Dermis microvascular lymphatic vessel endothelial cell (primary cell): ENCODE measurements at places on chromosomes 2 and 18.

- no peak for DNase-seq
Measured at GRCh38 chr2:174667250-174667860, 69.8 kb upstream of the WIPF1 start.

DNA sequence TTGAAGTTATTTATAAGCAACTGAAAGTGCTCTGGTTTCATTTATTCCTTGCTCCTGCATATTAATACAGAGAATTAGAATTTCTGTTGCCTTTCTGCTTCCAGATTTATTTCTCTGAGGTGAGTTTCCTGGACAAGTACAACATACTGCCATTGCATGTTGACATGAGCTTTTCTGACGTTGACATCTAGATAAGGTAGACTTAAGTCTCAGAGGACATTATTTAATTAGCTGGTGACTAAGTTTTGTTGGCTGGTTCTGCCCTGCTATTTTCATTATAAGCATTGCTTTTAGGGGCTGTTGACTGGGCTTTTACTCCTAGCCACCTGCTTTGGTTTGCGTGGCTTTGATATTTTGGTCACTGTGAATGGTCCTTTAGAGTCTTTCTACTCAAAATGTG lies 282.9 kb upstream of the SPRED2 start:
- no peak for DNase-seq

DNA sequence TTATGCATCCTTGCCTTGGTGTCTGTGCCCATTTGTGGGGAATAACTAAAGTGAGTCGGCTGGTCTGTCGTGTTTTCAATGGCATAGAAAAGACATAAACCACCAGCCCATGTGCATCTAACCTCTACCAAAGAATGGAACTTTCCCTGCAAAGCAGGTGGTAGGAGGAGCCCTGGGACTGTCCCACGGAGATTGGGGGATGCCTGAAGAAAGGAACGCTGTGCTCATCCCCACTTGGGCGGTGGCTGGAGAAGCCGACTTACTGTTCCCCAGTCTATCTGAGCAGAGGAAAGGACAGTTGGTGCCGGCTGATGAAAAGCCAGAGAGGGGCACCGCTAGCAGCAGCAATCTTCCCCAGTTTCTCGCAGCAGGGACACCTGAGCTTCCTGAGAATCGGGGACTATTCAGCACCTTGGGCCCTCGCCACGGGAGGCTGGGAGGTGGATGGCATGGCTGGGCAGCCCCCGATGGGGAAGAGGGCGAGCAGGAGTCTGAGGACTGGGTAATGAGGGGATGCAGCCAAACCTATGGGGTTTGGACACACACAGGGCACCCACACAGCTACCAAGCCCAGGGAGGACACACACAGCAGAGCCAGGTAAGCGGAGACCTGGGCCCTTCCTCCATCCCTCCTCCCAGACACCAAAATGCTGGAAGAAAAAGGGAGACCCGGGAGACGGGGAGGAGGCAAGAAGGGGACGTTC lies 53.7 kb upstream of the AGAP1 start:
- no peak for DNase-seq

DNA sequence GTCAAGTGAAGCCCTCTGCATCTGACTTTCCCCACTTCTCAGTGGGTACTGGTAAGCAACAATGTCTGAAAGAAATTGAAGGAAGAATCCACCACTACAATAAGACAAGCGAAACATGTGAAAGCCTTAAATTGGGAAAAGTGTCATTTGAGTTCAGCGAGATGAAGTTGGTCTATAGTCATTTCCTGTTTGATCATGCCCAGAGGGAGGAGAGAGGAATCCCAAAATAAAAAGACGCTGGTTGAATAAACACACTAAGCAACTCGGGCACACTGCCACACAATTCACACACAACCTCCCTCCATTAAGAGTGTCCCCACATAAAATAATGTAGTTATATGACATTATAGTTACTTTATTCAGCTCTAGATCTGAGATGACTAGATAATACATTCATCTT lies 166.1 kb downstream of the CBLN2 start:
- DNase-seq = no peak

DNA sequence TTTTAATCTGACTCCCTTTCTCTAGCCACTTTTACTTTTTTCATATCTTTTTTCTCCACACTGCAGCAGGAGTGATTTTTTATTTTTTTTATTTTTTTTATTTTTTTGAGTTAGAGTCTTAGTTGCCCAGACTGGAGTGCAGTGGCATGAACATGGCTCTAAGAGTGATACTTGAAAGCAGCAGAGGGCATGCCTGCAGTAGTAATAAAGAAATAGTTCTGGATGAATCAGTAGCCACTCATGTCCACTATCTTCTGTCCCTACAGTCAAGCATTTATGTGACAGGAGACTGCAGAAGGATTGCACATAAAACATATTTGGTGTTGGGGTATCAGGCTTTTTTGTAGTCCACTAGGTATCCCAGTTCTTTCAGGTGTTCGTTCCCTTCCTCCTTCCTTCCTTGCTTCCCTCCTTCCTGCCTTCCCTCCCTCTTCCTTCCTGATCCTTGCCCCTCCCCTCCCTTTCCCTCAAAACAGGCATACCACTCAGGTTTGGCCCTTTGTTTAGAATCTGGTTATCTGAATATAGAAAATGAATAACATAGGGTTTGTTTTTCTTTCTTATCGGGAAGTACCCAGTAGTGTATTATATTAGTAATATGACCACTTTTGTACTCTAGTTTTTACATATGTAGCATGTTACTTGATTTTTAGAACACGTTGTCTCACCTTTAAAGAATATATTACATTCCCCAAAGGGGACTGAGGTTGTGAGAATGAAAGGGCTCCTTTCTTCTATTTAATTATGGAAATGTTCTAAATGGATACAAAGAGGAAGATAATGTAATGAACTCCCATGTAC lies 23.5 kb downstream of the MIB1 start:
- DNase-seq = no peak

DNA sequence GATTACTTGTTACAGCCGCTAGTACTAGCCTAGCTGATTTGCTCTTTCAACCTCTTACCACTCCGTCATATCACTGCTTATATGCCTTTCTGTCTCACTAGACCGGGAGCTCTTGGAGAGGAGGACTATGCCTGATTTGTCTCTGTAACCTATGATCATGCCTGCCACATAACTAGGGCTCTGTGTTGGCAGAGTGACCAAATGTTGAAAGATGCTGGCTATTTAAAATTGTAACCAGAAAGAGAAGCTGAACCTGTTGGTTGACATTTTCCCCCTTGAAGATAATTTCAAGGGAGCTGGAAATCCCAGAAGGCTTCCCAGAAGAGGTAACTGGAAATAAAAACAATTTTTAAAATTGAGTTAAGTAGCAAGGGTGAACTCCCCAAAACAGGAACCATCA lies 124.1 kb upstream of the MYCN start:
- no peak for DNase-seq

- DNase-seq = peak; percentile 13
Measured at GRCh38 chr2:232887171-232887850, 17.2 kb downstream of the SNORC start.

GRCh38 chr2:225998653-225999052 lies 599.1 kb downstream of the NYAP2 start:
- DNase-seq = no peak

DNA sequence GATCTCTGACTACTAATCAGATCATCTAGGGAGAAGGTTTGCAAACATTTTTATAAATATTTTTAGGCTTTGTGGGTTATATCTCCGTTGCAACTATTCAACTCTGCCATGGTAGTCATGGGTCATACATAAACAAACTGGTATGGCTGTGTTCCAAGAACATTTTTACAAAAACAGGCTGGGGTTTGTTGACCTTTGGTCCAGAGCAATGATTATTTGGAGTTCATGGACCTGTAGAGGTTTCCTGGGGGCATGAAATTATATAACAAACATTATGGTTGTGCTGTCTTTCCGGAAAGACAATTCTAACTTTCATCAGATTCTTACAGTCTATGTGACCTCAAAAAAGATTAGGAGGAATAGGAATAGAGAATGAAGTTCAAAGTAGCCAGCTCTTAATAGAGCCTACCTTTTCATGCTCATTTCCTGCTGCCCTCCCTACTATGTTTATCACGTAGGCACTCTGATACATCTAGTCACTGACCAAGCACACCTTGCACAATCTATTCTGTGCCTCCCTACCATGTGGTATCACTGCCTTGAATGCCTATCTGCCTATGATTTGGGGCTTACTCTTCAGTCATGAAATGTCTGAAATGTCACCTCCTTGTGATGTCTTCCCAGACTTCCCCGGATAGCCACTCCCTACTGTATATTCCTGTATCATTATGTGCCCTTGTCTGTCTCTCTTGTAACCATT lies 102.4 kb upstream of the SCN1A start:
- DNase-seq = peak; percentile 57

GRCh38 chr2:159912580-159912979 lies 114.6 kb upstream of the CD302 start:
- no peak for DNase-seq

GRCh38 chr2:100423631-100424030 lies 6.2 kb upstream of the CHST10 start:
- DNase-seq = no peak

GRCh38 chr2:242054881-242055801 lies 185.6 kb downstream of the RTP5 start:
- DNase-seq = no peak

DNA sequence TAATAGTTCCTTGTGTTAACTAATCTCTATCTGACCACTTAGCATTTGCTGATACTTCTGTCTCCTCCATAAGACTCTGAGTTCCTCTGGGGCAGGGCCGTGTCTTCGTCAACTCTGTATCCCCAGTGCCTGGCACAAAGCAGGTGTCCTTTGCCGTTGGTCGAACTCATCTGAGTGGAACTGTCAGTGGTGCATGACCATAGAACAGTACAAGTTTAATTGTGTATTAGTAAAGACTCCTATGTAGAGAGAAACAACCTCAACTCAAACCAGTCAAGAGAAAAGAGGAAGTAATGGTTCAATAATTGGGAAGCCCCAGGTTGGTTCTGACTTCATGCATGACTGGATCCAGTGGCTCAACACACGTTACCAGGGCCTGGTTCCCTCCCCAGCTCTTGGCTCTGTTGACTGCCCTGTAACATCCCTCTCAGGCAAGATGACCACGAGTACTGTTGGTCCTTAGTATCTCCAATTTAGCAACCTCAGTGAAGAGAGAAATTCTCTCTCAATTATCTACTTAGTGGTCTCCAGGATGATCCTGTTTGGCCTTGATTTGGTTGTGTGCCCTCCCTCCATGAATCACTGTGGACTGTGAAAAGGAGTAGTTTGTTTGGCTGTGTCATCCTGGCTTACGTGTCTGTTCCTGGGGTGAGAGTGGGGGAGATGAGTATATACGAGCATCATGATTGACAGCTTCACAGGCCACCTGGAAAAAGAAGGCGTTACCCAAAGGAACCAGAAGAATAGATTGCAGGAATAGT lies 58.5 kb upstream of the MSH6 start:
- DNase-seq = no peak

GRCh38 chr2:66982766-66983165 lies 414.4 kb upstream of the ETAA1 start:
- DNase-seq = no peak

- DNase-seq = no peak
Measured at GRCh38 chr18:23502516-23503037, 734 bp upstream of the RMC1 start.

DNA sequence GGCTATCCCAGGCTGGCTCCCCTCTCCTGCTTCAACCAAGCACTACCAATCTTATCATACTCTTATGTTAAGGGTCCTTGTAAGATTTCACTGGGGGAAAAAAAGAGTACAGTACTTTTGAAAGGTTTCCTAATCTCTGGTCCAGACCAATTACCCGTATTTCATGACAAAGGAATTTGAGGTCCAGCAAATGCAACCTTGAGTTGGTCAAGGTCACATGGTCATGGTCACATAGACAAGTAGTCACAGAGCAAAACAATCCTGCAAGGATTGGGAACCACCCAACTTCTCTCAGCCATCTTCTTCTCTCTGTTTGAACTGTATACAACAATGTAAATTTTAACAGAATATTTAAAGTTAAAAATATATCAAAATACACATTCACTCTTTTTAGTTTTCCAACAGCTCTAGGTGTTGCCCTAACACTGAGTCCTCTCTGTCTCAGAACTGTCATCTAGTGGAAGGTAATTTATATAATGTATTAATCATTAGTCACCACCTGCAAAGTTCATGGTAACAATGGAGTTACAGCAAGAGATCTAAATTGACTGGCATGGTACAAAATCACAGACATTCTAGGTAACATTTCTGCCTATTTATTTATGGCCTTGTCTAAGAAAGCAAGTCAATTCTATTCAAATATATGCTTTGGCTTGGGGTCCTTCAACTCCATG lies 21.5 kb downstream of the DTNB start:
- no peak for DNase-seq

- no peak for DNase-seq
Measured at GRCh38 chr2:167826906-167827305, 420.5 kb downstream of the STK39 start.

GRCh38 chr2:227428731-227429285 lies 41.1 kb upstream of the SCYGR1 start:
- no peak for DNase-seq

DNA sequence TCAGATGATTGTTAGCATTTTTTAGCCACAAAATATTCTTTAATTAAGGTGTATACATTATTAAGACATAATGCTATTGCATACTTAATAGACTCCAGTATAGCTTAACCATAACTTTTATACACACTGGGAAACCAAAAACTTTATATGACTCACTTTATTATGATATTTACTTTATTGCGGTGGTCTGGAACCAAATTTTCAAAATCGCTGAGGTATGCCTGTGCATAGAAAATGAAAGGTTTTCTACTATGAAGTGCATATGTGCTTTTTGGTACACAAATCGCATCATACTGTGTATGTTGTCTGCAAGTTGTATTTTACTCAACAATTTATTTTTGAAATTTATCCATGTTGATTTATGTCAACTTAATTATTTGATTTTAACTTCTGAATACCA lies 875.1 kb downstream of the SLC4A3 start:
- DNase-seq = no peak

GRCh38 chr2:218322768-218323525 lies 30.6 kb upstream of the TMBIM1 start:
- DNase-seq = peak; percentile 87

GRCh38 chr2:47767880-47768609 lies 14.9 kb upstream of the MSH6 start:
- DNase-seq = no peak

DNA sequence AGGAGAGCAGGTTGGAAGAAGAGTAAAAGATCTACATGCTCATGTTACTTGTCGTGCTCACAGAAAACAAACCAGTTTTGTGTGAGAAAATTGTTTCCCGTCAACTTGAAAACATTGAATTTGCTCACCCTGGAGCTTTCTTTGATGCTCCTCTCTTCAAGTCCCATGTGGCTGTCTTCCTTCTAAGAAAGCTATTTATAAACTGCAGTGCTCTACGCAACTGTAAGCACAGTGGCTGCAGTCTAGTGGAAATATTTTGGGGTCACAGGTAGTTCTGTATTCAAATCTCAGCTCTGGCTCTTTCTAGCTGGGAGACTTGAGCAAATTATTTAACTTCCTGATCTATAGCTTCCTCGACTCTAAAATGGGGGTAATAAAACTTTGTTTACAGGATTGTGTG lies 211.8 kb downstream of the PLCL1 start:
- no peak for DNase-seq

- no peak for DNase-seq
Measured at GRCh38 chr2:30262716-30263309, 31.5 kb downstream of the LBH start.
